ENCODE measurements at places on chromosomes 4 and X.

- no peak for DNase-seq
Measured at GRCh38 chrX:22105231-22105630, 73.1 kb downstream of the PHEX start.

GRCh38 chr4:82957045-82957444, 53.6 kb downstream of the LIN54 start:
- no peak for DNase-seq

DNA sequence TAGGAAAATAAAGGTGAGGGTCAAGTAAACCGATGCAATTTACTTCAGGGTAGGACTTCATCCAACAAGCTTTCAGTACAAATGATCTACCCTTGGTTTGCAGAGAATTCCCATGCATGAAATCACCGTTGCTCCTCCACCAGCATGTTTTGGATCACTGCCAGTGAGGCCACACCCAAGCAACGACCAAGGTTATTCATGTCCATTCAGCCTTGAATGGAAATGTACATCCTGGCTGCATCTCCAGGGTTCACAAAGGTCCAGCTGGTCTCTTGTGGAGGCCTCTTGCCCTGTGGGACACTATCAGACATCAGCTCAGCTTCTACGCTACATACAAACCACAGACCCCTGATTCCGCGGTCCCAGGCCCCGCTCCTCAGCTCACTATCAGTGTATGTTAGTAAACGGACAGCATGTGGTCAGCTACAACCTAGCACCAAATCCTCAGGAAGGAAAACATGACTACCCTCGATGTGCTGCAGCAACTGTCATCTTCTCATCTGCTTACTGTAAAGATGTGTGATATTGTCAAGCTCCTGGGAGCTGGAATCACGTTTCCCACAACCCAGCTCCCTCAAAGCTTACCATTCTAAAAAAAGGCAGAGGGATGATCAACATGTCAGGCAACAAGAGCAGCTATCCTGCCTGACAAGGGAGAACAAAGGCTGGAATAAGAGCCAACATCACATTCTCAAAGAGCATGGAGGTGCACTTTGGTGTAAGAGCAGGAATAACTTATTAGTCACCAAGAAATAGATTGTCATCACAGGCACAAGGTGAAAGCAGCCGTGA, 4.9 kb downstream of the LYAR start:
- no peak for DNase-seq

DNA sequence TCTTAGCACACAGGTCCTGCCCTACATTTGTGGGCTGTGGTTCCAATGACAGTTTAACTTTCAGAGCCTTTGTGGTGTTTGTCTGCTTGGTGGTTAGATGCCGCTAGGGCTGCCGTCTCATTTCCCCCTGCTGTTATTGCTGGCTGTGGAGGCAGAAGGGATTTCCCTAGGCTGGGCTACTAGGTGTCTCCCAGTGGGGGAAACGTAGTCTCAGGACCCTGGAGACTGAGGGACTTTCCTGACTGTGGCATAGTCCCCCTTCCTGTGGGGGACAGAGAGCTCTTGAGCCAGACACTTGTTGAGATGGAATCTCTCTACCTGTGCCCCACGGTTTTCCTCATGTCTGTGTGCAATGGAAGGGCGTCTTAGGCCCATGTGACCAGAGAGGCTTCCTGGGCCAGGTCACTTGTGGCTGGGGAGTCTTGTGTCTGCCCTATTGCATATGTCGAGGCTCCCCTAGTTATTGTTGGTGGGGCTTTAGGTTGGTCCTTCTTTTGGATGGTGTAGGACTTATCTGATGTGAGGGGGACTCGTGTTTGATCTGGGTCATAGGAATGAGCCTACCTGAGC, 68.2 kb downstream of the ARHGAP10 start:
- DNase-seq: peak; percentile 77

DNA sequence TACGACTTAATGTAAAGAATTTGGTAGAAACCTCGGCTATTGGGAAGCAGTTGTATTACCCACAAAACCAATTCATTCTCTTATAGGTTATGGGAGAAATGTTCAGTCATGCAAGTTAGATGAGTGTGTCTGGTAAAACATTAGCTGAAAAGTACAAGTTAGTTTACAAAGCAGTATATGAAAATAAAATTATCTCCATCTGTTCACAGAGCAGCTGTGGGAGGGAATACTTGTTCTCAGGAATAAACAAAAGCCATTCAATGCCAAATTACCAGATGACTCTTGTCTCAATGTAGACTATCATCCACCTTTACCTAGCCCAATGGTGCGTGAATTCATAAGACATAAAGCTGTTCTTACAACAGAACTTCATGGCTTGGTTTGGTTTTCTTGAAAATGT, 28.6 kb downstream of the STAP1 start:
- no peak for DNase-seq

DNA sequence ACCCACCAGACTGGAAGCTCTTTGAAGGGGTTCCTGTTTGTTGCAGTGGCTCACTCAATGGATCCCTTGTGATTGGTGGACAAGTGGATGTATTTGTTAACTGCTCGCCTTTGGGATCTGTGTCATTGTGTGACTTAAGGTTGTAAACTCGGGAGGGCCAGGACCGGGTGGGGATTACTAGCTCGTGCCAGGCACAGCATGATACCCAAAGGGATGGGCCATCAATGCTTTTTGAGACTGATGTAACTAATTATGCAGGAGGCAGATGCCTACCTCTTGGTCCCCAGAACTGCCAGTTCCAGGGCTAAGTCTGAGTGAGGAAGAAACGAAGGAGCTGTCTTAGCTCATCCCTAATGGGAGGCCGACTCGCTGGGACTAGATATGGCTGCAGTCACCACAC, 27.7 kb downstream of the UTP14A start:
- no peak for DNase-seq

- DNase-seq: no peak
Measured at GRCh38 chr4:190014771-190015537, 12.1 kb downstream of the FRG2 start.

DNA sequence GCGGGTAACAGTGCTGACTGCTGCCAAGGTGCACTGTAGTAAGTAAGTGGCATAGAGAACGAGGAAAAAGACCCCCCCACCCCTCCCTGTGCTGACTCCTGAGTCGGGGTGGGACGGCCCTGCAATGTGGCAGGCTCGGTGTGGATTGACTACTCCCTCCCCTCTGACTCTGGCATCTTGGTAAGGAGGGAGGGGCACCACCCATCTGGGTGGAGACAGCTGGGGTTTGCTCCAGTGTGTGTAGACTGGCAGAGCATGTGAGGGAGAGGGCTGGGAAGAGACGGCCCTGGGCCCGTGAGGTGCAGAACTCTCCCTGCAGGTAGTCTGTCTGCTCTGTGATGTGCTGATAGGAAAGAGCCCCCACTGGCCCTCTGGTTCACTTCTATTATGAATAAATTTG, 31.0 kb downstream of the NSG1 start:
- DNase-seq: no peak

- DNase-seq: no peak
Measured at GRCh38 chr4:3077796-3078195, 3.3 kb downstream of the HTT start.

DNA sequence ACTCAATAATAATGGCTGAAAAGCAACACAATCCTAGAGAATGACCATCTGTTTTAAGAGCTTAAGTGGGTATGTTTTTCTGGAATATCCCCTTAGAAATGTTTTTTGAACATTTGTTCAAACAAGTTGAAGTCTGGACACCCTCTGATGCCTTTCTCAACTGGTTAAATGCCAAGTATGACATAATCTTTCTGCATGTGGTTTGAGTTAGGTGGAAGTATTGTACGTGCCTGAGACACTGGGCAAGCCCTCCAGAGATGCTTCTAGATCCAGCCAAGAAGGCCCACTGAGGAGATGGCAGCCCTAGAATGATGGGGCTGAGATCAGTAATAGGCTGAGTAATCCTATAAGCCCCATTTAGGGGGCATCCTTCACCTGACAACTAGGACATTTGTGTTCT, 493.1 kb downstream of the MAGEE1 start:
- no peak for DNase-seq

DNA sequence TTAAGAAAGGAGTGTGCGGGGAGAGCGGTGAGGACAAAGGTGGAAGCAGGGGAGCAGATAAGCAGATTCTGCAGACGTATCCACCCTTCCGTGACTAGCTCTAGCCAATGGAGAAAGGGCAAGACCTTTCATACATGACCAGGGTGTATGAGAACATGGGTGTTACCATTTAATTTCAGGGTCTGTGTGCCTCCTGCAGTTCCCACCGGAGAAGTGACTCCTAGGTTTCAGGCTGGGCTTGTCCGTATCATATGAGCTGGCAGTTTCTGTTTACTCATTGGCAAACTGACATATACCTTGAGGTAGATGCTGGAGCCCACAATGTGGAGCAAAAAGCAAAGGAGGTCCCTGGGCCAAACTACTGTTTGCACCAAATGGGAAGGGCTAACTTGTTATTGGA, 6.8 kb downstream of the RBM47 start:
- no peak for DNase-seq

GRCh38 chrX:117743469-117744251, 372.9 kb downstream of the KLHL13 start:
- DNase-seq: no peak

DNA sequence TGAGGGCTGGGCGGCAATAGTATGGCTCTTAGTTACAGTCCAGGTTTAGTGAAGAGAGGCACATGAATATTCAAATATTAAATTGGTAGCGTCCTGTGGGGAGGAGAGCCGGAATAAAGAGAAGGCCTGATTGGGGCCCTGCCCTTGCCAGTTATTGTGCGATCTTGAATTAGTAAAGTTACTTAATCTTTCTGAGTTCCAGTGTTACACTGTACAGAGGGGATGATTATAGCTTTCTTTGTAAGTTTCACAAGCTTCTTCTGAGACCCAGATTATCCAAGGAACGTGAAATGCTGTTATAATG, 1.2 kb downstream of the METAP1 start:
- DNase-seq: no peak

- DNase-seq: no peak
Measured at GRCh38 chr4:151627491-151627890, 133.3 kb downstream of the GATB start.

DNA sequence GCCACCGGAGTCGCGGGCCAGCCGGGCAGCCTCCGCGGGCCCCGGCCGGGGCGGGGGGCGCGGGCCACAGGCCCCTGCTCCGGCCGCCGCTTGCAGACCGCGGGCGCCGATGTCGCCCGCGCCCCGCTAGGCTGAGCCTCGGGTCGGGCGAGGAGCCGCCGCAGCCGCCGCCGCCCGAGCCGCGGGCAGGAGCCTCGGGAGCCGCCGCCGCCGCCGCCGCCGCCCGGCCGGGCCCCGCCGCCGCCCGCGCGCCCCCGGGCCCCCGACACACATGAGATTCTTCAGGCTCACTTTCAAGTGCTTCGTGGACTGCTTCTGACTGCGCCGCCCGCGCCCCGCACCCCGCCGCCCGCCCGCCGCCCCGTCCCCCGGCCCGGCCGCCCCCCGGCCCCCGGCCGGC, 345 bp downstream of the SLC6A8 start:
- DNase-seq: no peak

DNA sequence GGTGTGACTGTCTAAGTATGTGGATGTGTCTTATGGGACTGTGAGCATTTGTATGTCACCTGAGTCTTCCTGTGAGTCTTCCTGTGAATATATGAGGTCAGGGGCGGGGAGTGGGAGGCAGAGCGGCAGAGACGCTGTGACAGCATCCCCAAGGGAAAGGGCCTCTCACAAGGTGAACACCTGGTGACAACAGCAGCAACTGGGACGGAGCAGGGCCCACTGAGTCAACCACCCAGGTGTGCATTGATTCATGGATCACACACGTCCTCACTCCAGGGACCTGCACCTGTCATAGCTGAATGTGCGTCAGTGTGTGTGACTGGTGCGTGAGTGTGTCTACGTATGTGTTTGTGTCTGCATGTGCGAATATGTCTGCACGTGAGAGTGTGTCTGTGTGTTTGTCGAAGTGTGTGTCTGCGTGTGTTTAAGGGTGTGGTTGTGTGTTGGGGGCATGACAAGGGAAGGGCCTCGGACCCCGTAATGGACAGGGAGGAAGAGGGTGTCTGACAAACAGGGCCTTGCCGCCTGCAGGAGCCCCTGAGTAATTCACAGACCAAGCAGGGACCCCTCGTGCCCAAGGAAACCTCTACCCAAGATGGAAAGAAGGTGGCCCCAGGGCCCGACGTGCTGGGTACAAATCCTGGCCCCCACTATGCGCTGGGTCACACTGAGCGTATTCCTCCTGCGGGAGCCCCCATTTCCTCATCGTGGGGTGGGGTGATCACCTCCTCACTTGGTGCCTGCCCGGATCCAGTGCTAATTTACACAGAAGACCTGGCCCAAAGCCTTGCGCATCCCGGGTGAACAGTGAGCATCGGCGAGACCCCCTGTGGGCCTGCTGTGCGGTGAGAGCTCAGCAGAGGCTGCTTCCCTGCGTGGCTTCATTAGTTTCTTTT, 76.7 kb downstream of the ABLIM2 start:
- DNase-seq: no peak

GRCh38 chrX:115177932-115178331, 11.3 kb upstream of the RBMXL3 start:
- no peak for DNase-seq

- peak; percentile 39 for DNase-seq
Measured at GRCh38 chrX:120302434-120302833, 8.8 kb downstream of the TMEM255A start.

GRCh38 chr4:77124576-77124975, 32.4 kb upstream of the CCNG2 start:
- DNase-seq: no peak

- DNase-seq: no peak
Measured at GRCh38 chr4:33628296-33628695, 2616.0 kb downstream of the ARAP2 start.

- DNase-seq: no peak
Measured at GRCh38 chrX:50456712-50457484, 13.7 kb downstream of the DGKK start.

DNA sequence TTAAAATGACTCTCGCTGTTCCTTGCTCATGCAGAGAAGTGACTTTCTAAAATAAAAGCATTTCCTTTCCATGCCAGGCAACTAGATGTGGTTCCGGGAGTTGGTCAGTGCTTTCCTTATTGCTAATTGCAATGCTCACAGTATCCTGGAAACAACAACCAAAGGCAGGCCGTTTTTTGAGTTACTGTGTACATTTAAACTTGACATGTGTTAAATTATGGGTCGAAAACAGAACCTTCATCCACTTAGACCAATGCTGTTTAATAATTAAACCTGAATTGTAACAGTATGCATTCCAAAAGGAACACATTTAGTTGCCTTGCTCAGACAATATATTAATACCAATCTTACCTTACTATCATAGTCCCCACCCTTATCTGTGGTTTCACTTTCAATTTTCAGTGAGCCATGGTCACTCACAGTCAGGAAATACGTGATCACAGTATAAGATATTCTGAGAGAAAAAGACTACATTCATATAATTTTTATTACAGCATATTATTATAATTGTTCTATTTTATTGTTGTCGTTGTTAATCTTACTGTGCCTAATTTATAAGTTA, 102.6 kb downstream of the HS6ST2 start:
- DNase-seq: no peak

Measured in GDM1 (cell line).